IPS DF 19.7 (cell line): ENCODE measurements at places on chromosomes 4 and X.

GRCh38 chrX:110614596-110614995 is 181.0 kb downstream of the CHRDL1 start:
- no peak for DNase-seq

DNA sequence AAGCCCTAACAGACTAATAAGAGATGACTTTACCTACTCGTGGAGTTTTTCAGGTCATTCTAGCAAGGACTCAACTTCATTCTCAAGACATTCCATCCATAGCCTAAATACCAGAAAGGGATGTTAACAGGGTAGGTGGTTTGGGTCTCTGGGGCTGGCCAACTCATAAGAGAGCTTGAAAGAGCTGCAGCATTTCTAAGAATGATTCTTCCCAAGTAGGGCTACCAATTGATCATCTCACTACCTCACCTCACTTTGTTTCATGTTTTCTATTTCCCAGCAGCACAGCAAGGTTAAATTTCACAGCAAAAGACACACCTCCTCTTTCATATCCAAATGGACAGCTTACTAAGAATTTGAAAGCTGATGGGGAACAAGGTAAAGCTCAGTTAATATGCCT is 614.8 kb upstream of the DIPK2B start:
- no peak for DNase-seq

DNA sequence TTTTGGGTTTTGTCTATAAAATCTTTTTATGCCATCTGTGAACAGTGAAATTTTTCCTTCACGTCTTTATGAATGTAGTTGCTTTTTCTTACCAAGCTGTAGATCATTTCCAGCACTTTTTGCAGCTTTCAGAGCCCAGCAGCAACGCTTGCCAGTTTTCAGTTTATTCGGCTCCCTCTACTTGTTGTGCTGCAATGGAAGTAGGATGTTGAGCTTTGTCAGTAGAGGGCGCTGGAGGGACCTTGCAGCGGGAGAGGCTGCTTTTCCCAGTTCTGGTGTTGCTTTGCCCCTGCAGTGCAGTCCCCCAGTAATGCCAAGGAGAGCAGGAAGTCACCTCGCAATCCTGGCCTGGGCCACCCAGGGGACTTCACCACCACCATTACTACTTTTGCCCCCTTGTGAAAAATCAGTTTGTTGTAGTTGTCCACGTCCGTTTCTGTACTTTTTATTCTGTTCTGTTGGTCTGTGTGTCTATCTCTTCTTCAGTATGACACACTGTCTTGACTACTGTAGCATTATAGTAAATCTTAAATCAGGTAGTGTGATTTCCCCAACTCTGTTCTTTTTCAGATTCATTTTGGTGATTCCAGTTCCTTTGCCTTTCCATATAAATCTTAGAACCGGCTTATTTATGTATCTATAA is 21.8 kb downstream of the CMC4 start:
- DNase-seq: no peak

GRCh38 chrX:55057675-55058249 is 17.1 kb upstream of the PAGE2B start:
- no peak for DNase-seq

DNA sequence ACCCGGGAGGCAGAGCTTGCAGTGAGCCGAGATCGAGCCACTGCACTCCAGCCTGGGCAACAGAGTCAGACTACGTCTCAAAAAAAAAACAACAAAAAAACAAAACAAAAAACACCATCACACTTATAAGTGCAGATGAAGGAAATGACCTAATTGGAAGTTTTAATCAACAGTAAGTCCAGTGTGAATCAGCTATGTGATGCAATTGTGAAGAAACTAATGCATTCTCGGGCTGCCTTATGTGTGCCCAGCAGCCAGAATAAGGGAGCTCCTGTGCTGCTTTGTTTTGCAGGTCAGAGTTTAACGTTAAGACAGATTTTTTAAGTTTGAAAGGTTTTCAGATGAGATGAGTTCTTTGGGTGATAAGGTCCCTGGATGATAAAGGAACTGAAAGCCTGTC is 10.8 kb downstream of the DAPP1 start:
- no peak for DNase-seq

GRCh38 chr4:88706574-88706973 is 8.9 kb upstream of the NAP1L5 start:
- peak; percentile 30 for DNase-seq

GRCh38 chr4:77201343-77201742 is 44.3 kb downstream of the CCNG2 start:
- no peak for DNase-seq

GRCh38 chr4:67700116-67700737 is 728 bp downstream of the UBA6 start:
- DNase-seq: no peak

- DNase-seq: no peak
Measured at GRCh38 chr4:118046323-118046722, 12.0 kb downstream of the NDST3 start.

GRCh38 chr4:36211084-36211483 is 33.2 kb downstream of the ARAP2 start:
- DNase-seq: no peak

- DNase-seq: no peak
Measured at GRCh38 chrX:128439159-128439558, 387.0 kb upstream of the ACTRT1 start.

DNA sequence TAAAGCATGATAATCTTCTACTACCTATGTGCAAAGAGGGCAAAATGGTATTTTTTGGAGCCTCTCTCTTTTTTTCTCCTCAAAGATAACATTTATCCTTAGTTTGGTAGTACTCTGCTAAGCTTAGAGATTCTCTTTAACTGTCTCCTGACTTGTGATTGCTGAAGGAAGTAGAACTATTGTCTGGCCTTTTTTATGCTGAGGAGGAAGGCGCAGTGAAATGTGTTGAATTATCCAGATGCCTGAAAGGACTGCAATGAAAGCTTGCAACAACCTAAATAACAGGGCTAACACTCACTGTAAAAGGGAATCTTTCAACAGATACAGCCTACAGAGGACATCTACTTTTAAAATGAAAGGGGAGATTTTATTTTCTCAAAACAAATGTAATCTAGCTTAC is 59.5 kb upstream of the CCDC160 start:
- DNase-seq: no peak

DNA sequence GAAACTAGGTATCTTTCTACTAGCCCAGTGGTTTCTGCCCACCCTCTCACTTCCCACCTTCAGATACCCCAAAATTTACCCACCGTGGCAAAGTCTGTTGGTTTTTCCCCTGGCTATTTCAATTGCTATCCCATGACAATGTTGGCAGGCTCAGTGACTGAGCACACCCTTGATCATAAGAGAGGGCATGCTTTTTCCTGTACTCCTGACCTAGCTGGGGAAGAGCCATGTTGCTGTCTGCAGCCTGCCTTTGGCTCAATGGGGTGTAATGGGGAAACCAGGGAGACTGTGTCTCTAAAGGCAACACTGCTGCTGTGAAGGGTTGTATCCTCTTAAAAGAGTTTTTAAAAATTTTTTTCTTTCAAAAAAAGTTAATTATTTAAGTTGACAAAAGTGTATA is 90.4 kb upstream of the CITED1 start:
- DNase-seq: no peak

- no peak for DNase-seq
Measured at GRCh38 chrX:134374294-134374693, 85.7 kb upstream of the HPRT1 start.

GRCh38 chrX:118824173-118824730 is 628 bp downstream of the ZCCHC12 start:
- DNase-seq: no peak

DNA sequence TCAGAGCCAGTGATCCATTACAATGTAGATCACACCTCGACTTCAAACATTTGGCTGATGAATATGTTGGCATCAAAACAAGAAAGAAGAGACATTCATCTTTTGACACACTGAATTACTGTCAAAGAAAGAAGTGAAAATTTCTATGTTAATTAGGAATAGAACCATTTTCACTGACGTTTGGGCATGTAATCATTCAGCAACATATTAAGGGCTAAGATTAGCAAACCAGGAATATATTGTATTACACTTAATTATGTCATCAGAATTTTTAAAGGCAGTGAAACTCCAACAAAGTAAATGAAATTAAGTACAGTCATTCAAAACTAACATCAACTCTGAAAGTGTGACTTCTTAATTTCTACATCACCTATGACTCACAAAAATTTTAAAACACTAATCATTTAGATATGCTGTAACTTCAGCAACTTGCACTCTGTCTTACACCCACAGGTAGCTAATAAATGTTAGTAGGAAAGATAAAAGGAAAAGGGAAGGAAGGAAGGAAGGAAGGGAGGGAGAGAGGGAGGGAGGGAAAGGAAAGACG is 1.4 kb upstream of the SMR3A start:
- DNase-seq: no peak

- DNase-seq: no peak
Measured at GRCh38 chr4:175758050-175759024, 53.7 kb downstream of the GPM6A start.

DNA sequence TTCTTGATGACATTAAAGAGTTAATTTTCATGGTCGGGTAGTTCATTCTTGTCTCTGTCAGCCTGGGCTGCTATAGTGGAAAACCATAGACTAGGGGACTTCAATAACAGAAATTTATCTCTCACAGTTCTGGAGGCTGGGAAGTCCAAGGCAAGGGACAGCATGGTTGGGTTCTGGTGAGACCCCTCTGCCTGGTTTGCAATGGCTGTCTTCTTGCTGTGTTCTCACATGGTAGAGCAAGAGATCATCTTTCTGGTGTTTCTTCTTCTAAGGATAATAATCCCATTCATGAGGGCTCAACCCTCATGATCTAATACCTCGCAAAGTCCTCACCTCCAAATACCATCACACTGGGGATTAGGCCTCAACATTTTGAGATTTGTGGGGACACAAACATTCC is 50.1 kb downstream of the RHOH start:
- DNase-seq: no peak

- DNase-seq: no peak
Measured at GRCh38 chrX:27863809-27864208, 56.0 kb downstream of the MAGEB10 start.

DNA sequence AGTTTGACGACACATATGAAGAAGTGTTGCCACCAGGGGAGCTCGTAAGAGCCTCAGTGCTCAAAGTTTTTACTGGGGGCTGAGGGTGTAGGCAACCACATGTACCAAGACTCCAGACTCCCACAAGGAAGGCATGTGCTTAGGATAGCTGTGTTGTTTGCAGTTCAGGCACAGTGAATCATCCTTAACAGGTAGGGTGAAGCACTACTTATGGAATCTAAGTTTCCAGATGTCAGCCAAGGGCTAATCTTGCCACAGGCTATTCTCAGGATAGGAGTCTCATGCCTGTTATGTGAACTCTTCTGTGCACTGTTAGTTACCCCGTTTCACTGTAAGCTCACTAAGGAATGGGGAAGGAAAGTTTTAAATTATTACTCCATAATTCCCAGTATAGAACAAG is 202.6 kb downstream of the TMA16 start:
- DNase-seq: no peak
